ENCODE measurements at places on chromosomes 1 and 21. TPM values are rescaled to one million over a fixed set of nuclear protein-coding genes. Genes with fewer than 3 reads are reported as not detected.

LYPLA2 gene
- 87.2 TPM for total RNA-seq

L1TD1 gene
- not detected for total RNA-seq

TAL1 gene
- total RNA-seq: 20.5 TPM

UTS2 gene
- total RNA-seq: under 0.01 TPM

RAB3B gene
- total RNA-seq: 5.8 TPM

IL10RB gene
- 48.2 TPM for total RNA-seq

GPR25 gene
- total RNA-seq: not detected

WNT9A gene
- 1.3 TPM for total RNA-seq

KIF21B gene
- total RNA-seq: 1.1 TPM

KIF26B gene
- total RNA-seq: 0.32 TPM

ADSS2 gene
- total RNA-seq: 98.4 TPM

PHTF1 gene
- total RNA-seq: 52.1 TPM

WASF2 gene
- 21.1 TPM for total RNA-seq

OR2T11 gene
- total RNA-seq: not detected

TNN gene
- not detected for total RNA-seq

CR1 gene
- total RNA-seq: not detected

CFHR1 gene
- not detected for total RNA-seq

LCA5L gene
- total RNA-seq: 0.91 TPM

LDLRAD1 gene
- total RNA-seq: not detected

CD48 gene
- not detected for total RNA-seq

NADK gene
- 36.1 TPM for total RNA-seq

Measured in epithelial cell of umbilical artery (primary cell).